ENCODE measurements at places on chromosomes 6 and 20.

GRCh38 chr6:129642322-129642721 is 67.7 kb downstream of the ARHGAP18 start:
- DNase-seq: no peak

GRCh38 chr6:125818225-125818657 is 27.5 kb downstream of the NCOA7 start:
- no peak for DNase-seq

GRCh38 chr6:136338486-136338885 is 48.8 kb upstream of the BCLAF1 start:
- no peak for DNase-seq

DNA sequence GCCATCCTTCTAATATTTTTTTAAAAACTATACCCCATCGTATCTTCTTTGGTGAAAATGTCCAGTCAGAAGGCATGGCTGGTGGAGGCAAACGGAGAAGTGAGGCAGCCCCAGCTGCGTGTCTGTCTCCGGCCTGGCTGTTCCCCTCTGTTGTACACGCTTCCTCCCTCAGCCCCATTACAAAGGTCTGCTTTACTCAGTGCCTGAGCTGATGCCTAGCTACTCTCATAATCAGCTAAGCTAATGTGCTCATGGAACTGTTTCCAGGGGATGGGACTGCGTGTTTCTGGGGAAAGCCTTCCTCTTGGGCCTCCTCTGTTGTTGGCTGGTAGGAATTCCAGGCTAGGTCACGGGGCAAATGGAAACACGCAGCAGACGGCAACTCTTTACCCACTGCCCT is 67.3 kb downstream of the PPP1R3G start:
- DNase-seq: no peak

GRCh38 chr6:44645276-44645675 is 257.8 kb downstream of the CDC5L start:
- no peak for DNase-seq

GRCh38 chr6:143356101-143356880 is 94.2 kb downstream of the ADAT2 start:
- no peak for DNase-seq

- peak; percentile 39 for DNase-seq
Observed at GRCh38 chr6:69974193-69974592, 107.8 kb downstream of the COL19A1 start.

GRCh38 chr6:5626727-5627426 is 365.6 kb downstream of the FARS2 start:
- no peak for DNase-seq

DNA sequence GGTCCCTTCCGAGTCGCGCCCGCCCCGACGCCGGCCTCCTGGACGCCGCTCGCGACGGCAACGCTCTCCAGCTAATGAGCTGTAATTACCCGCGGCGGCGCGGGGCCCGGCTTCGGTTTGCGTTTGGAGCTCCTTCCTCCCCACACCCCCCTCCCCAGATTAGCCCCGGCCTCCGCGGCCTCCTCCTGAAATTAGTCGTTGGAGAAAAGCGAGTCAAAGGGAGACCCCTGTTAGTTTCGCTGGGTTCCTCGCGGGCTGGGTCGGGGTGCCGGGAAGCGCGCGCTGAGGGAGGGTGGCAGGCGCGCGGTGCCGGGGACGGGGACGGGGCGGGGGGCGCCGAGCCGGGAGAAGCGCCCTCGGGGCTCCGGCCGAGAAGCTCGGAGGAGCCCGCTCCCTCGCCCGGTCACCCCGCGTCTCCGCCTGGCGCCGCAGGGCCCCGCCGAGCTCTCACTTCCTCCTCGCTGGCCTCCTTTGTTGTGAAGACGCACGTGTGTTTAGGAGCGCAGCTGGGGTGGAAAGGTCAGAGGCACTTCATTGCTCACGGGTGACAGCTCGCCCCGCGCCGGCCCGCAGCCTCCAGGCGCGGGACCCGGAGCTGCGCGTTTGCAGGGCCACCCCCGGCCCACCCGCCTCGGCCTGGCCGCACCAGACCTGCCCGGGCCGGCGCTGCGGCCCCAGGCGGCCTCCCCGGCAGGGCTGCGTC is 4.9 kb downstream of the FOXC1 start:
- DNase-seq: no peak

GRCh38 chr20:47642624-47643023 is 140.9 kb downstream of the NCOA3 start:
- DNase-seq: no peak

DNA sequence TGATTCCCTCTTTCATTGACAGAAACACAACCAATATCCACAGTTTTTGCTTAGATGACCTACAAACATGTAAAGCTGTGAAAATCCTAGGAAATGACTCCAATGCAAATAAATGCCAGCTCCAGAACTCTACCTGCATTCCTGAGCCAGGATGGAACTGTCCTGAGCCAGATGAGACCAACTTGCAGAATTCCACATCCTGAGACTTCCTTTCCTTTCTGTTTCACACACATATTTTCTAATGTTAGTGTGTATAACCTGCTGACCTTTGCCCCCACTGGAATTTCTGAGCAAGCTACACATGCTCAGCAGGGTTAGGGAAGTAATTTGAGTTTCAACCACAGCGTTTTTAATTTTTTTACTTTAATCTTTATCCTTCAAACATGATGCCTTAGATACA is 69.6 kb upstream of the ADGRF1 start:
- DNase-seq: no peak

GRCh38 chr6:129212081-129212480 is 329.1 kb downstream of the LAMA2 start:
- DNase-seq: no peak

DNA sequence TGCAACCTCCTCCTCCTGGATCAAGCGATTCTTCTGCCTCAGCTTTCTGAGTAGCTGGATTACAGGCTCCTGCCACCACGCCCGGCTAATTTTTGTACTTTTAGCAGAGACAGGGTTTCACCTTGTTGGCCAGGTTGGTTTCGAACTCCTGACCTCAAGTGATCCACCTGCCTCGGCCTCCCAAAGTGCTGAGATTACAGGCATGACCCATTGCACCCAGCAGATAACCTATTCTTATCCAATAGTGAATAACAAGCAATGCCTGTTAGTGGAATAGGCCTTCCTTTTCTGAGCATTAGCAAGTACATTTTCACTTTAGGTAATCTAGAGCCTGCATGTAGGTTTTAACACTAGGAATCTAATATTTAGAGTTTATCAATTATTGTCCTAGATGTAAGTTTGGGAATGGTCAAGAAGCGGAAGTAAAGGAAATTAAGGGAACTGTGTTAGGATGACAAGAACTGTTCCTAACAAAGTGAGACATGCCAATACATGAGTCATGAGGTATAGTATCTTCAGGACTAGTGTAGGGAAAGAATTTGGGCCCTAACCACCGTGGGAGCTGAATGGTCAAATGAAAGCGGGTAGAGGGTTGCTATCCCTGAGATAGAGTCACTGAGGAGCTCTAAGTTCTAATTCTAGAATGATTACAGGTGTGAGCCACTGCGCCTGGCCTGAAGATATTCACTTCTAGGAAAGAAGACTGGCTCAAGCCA is 15.0 kb downstream of the BLTP3A start:
- no peak for DNase-seq
